RWPE2 (cell line): ENCODE measurements at places on chromosomes 1 and 21.

GRCh38 chr1:60114745-60115318 is 41.3 kb upstream of the C1orf87 start:
- H3K27me3 ChIP-seq = no peaks in the 10 kb centered on the region
- H3K27ac ChIP-seq = no peak overlapping the region
- no peak for DNase-seq
- H3K36me3 ChIP-seq = no peaks in the 10 kb centered on the region

DNA sequence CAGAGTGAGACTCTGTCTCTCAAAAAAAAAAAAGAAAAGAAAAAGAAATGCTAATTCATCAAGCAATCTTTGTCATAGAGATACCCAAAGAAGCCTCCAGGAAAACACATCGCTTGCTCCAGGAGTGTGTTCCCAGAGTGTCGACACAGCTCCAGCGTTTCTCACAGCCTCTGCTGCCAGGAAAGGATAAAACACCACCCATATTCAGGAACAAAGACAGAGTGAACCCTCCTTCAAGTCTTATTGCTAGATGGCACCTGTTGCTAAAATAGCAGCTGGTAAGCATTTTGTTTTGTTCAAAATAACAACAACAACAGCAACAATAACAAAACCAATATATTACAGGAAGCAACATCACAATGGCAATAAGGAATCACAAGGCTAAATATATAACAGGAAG is 3.1 kb downstream of the ILDR2 start:
- DNase-seq = no peak
- no peaks in the 10 kb centered on the region for H3K4me1 ChIP-seq
- H3K27me3 ChIP-seq = peaks cover 56% of the 10 kb centered on the region

- no peak overlapping the region for H3K4me3 ChIP-seq
- H3K27ac ChIP-seq = no peak overlapping the region
- H3K27me3 ChIP-seq = no peaks in the 10 kb centered on the region
Measured at GRCh38 chr1:25106976-25107642, 125.2 kb downstream of the SYF2 start.

GRCh38 chr1:231040800-231041718 is 1.0 kb upstream of the FAM89A start:
- no peak overlapping the region for H3K4me3 ChIP-seq
- DNase-seq = no peak
- H3K27me3 ChIP-seq = no peaks in the 10 kb centered on the region

GRCh38 chr1:180311011-180311730 is 81.1 kb downstream of the LHX4 start:
- no peaks in the 10 kb centered on the region for H3K27me3 ChIP-seq
- no peaks in the 10 kb centered on the region for H3K4me1 ChIP-seq
- peaks cover 23% of the 10 kb centered on the region for H3K36me3 ChIP-seq
- no peak for DNase-seq
- H3K4me3 ChIP-seq = no peak overlapping the region

GRCh38 chr1:115717541-115717940 is 51.0 kb downstream of the CASQ2 start:
- no peaks in the 10 kb centered on the region for H3K36me3 ChIP-seq
- no peak overlapping the region for H3K27ac ChIP-seq
- no peak overlapping the region for H3K4me3 ChIP-seq
- no peaks in the 10 kb centered on the region for H3K27me3 ChIP-seq
- peaks cover 15% of the 10 kb centered on the region for H3K4me1 ChIP-seq
- no peak for DNase-seq

GRCh38 chr1:235571482-235571881 is 67.2 kb upstream of the B3GALNT2 start:
- H3K4me1 ChIP-seq = no peaks in the 10 kb centered on the region
- no peaks in the 10 kb centered on the region for H3K36me3 ChIP-seq
- H3K27me3 ChIP-seq = no peaks in the 10 kb centered on the region
- no peak for DNase-seq
- H3K4me3 ChIP-seq = no peak overlapping the region

GRCh38 chr21:27513016-27513415 is 546.1 kb upstream of the ADAMTS5 start:
- no peaks in the 10 kb centered on the region for H3K27me3 ChIP-seq
- no peak overlapping the region for H3K27ac ChIP-seq
- H3K4me3 ChIP-seq = no peak overlapping the region
- DNase-seq = no peak
- no peaks in the 10 kb centered on the region for H3K36me3 ChIP-seq
- H3K4me1 ChIP-seq = no peaks in the 10 kb centered on the region

GRCh38 chr1:113415310-113416070 is 25.2 kb downstream of the MAGI3 start:
- DNase-seq = no peak
- no peak overlapping the region for H3K4me3 ChIP-seq
- no peaks in the 10 kb centered on the region for H3K4me1 ChIP-seq

DNA sequence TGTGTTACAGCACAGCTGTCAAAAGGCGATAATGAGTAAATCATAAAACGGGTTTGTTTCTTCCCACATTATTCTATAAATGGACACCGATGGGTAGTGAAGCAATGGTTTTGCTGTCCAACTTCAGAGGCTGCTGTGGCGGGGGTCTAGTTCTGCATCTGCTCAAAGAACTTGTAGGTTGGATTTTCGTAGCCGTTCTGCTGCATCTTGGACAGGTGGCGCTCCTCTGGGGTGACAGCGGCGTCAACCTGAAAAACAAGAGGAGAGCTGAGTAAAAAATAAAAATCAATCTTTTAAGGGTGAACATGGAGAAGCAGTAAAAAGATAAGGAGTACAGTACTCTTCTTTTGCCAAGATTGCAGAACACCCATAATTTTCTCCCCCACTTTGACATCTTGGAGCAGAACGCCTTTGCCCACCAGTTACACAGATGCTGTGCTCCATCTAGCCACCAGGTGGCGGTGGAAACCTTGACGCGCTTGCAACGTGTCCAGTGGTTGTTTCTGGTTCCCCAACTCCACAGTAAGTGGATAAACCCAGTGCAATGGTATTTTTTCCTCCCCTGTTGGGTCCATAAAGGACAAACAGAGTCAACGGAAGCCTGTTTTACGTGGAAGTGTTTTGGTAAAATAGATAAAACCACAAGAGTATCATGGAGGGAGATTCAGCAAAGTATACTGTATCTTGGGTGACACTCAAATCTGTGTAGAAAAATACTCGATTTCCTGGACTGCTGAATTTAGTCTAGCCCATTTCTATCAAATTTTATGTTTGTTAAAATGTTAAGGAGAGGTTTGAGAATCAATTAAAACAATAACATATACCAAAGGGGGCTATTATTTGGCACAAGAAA is 147.0 kb downstream of the GABPA start:
- no peaks in the 10 kb centered on the region for H3K4me1 ChIP-seq
- H3K4me3 ChIP-seq = no peak overlapping the region
- no peak for DNase-seq
- H3K27me3 ChIP-seq = no peaks in the 10 kb centered on the region
- H3K36me3 ChIP-seq = peaks cover 26% of the 10 kb centered on the region

- no peaks in the 10 kb centered on the region for H3K4me1 ChIP-seq
- H3K4me3 ChIP-seq = no peak overlapping the region
- DNase-seq = no peak
- no peaks in the 10 kb centered on the region for H3K36me3 ChIP-seq
- H3K27me3 ChIP-seq = no peaks in the 10 kb centered on the region
- H3K27ac ChIP-seq = no peak overlapping the region
Measured at GRCh38 chr1:158644449-158644848, 39.4 kb downstream of the OR10Z1 start.

- no peak for DNase-seq
- no peaks in the 10 kb centered on the region for H3K4me1 ChIP-seq
- no peak overlapping the region for H3K27ac ChIP-seq
- H3K27me3 ChIP-seq = no peaks in the 10 kb centered on the region
- H3K4me3 ChIP-seq = no peak overlapping the region
- H3K36me3 ChIP-seq = peaks cover 76% of the 10 kb centered on the region
Measured at GRCh38 chr1:84489766-84490165, 10.7 kb downstream of the RPF1 start.

- no peaks in the 10 kb centered on the region for H3K36me3 ChIP-seq
- DNase-seq = no peak
- no peak overlapping the region for H3K27ac ChIP-seq
- no peaks in the 10 kb centered on the region for H3K4me1 ChIP-seq
- H3K4me3 ChIP-seq = no peak overlapping the region
Measured at GRCh38 chr1:57590978-57591377, 167.1 kb upstream of the DAB1 start.

DNA sequence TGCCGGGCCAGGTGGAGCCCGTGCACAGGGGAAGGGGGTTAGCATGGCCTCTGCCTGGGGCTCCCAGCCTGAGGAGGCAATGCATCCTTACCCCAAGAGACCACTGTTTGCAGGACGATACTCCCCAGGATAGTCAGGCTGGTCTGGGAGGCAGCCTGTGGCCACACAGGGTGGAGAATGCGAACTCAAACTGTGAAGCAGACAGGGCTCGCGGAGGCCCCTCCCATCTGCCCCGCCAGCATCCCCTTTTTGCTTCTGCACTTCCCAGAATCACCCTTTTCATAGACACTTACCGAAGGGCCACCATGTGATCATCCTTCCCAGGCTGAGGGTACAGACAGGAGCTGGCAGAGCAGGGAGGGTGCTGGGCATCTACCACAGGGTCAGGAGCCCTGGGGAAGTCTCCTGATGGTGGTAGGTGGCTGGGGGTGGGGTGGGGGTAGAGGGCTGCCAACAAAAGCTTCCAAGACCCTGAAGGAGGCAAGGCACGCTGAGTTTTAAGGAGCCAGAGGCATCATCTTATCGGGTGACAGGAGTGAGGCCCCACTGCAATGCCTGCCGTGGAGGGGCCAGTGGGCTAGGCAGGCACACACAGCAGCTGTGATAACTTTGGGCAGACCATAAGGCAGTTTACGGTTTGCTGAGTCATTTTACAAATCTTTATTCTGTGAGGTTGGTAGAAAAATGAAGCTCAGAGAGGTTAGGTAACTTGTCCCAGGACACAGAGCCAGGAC is 31.3 kb upstream of the BTG2 start:
- no peak overlapping the region for H3K4me3 ChIP-seq
- H3K27ac ChIP-seq = no peak overlapping the region
- H3K36me3 ChIP-seq = no peaks in the 10 kb centered on the region
- DNase-seq = no peak
- no peaks in the 10 kb centered on the region for H3K27me3 ChIP-seq
- H3K4me1 ChIP-seq = no peaks in the 10 kb centered on the region

DNA sequence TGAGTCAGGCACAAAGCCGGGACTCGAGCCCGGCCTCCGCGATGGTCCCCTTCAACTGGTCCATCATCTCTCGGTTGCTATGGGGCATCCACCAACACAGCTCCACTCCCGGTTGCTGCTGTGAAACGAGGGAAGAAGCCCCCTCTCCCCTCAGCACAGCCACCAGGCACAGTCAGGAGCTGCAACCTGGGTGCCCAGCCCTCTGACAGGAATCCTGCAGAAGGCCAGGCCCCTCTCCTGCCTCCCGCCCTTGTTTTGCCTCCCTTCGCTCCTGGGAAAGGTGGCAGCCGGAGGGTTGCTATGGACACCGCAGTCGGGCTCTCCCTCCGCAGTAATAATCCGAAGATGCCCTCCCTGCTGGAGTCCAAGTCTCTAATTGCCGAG is 8.9 kb upstream of the KCNN3 start:
- H3K4me3 ChIP-seq = no peak overlapping the region
- no peak for DNase-seq
- no peaks in the 10 kb centered on the region for H3K27me3 ChIP-seq
- peaks cover 4% of the 10 kb centered on the region for H3K4me1 ChIP-seq
